Dermis blood vessel endothelial cell (primary cell): ENCODE measurements at places on chromosomes 2 and 18. TPM values are rescaled to one million over a fixed set of nuclear protein-coding genes. Genes with fewer than 3 reads are reported as not detected.

DNA sequence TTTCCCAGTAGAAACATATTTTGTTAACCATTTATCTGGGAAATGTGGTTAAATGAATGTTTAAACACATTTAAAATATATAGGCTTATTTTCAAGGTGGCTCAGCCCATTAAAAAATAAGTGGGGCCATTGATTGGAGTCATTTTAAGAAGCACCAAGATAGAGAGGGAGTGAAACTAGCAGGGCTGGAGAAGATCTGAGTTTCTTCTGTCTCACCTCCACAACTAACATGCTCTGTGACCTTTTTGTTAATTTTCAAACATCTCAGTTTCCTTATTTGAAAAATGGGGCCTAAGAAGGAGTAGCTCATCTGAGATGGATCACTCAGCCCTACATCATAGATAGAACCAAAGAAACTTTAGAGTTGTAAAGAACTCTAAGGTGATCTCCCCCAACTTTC lies 254.8 kb downstream of the KCNS3 start:
- no peak for DNase-seq

DNA sequence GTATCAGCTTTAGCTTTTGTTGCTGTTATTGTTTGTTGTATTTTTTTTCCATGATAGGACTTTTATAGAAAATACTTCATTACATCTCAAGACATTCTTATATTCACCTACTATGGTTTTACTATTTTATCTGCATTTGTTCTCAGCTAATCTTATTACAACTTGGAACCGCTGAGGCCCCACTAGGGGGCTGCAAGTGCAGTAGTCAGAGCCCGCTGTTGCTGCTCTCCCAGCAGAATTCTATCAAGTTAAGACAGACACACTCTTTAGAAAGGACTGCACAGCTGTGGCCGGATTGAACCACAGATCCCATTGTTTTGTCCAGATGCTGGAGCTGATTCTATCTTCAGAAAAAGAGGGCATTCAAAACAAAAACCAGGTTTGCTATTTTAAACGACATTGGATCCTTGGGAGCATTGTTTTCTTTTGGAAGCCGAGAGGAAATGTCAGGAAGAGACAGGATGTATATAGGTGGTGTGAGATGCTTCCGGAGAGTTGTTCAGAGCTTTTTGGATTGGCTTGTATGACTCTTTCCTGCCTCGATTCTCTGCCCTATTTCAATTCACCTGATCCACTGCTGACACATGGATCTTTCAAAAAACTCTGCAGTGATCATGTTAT lies 105.7 kb upstream of the GAREM1 start:
- DNase-seq = peak; percentile 43

DNA sequence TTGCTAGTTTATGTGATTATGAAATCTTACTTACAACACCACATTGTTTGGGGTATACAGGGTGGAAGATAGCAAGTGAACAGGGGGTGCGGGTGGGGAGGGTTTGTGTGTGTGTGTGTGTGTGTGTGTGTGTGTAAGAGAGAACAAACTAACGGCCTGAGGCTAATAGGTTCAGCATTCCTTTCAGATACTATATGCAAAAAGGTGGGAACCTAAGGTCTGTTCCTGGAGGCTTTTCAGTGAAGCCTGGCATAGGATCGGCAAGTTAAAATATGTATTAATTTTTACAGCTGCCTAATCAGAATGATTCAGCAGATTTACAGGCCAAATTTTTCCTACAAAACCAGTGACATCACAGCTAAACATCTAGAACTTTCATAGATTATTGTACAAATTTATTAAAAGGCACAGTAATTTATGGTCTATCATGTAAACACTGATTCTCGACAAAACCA lies 7.6 kb upstream of the SPDYA start:
- DNase-seq = no peak

DNA sequence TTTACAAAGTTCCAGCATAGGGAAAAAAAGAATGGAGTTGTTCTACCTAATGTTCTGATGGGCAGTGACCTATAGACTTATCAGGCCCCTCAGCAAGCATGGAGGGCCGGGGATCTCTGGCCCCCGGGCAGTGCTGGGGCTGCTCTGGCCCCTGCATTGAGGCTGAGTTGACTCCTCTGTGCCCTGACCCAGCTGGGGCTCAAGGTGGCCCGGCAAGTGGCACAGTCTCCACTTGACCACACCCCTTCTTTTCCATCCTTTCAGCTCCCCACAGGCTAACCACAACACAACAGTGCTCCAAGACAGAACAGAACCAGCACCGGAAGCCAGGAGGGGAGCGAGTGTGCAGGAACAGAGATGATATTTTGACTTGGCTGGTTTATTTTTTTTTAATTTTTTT lies 19.9 kb downstream of the TOGARAM2 start:
- DNase-seq = no peak

DNA sequence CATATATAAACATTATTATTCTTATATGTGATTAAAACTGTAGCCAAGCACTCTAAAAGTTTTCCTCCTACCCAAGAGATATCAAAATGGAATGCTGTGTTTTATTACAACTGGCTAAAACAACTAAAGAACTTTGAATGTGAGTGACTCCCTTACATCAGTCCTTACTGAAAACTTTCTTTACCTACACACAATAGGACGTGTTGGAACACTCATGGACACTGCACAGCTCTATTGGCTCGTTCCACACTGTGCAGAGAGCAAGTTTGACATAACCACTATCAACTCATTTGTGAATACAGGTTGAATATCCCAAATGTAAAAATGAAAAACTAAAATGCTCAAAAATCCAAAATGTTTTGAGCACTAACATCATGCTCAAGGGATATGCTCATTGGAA lies 650.6 kb downstream of the SLC4A3 start:
- no peak for DNase-seq

- DNase-seq = peak; percentile 74
These were observed 1.5 kb upstream of the GPBAR1 start for GRCh38 chr2:218259099-218259961.

The RHOB gene
- 991 and 2,158 TPM in 2 replicates for total RNA-seq

The DYSF gene
- 145 and 268 TPM in 2 replicates for total RNA-seq

The ABHD1 gene
- total RNA-seq = not detected in 2 replicates

The ANKRD30BL gene
- not detected in 2 replicates for total RNA-seq

The SKA1 gene
- total RNA-seq = 4.6 and 18.0 TPM in 2 replicates
